Fibroblast of the aortic adventitia (primary cell): ENCODE measurements at places on chromosomes 5 and 9. TPM values are rescaled to one million over a fixed set of nuclear protein-coding genes. Genes with fewer than 3 reads are reported as not detected.

GRCh38 chr5:119860463-119860862 lies 231.1 kb downstream of the FAM170A start:
- no peak for DNase-seq

DNA sequence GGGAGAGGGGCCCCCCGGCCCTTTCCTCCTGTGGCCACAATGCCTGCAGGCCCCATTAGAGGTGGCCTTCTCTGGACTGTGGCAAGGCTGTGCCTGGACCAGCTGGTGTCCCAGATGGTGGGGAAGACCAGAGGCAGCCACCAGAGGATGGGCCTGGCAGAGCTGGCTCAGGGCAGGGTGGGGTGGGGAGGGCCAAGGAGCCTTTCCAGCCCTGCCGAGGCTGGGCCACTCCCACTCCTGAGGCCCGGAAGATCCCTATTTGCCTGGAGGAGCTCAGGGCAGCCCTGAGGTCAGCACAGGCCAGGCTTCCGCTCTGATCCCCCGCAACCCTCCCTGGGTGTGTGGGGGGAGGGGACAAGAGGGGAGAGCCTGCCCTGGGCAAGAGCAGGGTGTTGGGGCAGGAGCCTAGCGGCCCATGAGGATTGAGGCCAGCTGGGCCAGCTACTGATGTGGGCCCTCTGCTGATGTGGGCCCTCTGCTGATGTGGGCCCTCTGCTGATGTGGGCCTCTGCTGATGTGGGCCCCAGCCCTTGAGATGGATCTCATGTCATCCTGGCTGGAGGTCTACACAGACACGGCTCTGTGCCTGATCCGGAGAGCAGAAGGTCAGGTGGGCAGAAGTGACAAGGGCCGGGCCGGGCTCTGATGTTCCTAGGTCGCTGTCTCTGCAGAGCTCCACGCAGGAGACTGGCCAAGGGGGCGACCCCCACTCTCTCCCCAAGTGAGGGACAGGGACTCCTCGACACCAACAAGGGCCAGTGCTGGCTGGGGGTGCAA lies 6.0 kb downstream of the MRPS2 start:
- no peak for DNase-seq

- DNase-seq, result no peak
These were observed 190.1 kb downstream of the PARP8 start for GRCh38 chr5:50856401-50857119.

The WHRN gene
- 2.1 and 3.5 TPM in 2 replicates for total RNA-seq

The TAF11L10 gene
- total RNA-seq, result not detected in 2 replicates

GRCh38 chr5:72402381-72402890 lies 82.3 kb downstream of the PTCD2 start:
- peak; percentile 86 for DNase-seq

DNA sequence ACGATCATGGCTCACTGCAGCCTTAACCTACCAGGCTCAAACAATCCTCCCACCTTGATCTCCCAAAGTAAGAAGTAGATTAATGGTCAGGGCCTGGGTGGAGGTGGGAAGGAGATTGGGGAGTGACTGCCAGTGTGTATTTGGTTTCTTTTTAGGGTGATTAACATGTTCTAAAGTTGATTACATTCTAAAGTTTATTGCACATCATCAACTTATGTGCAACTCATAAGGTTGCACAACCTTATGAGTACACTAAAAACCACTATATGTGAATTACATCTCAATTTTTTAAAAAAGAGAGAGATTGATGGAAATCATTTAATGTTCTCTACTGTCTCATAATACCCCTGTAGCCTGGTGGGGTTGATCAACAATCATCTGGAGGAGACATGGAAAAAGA lies 218.1 kb downstream of the AOPEP start:
- no peak for DNase-seq

DNA sequence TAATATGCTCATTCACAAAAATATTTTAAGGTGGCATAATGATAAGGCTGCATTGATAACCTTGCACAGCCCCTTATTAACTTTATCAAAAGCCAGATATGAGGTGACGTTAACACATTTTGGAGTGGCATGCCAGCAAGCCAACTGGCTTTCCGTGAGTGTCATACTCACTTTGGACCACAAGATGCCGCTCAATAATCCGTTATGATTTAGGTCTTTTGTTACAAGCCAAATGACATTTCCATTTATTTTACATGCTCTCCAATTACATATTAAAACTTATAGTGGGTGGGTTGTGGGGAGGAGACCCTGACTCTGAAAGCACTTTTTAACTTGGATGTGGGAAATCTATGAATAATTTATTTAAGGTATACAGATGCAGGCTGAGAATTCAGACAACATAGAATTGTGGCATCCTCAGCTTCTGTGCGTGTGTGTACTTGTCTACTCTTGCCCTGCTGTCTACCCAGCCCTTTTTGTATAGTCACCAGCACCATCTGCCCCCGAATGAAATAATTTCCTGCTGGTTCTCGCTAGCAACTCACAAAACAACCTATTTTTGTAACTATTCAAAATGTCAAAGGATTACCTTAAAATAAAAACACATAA lies 305.1 kb downstream of the PSAT1 start:
- peak; percentile 60 for DNase-seq

GRCh38 chr5:59234236-59234635 lies 651.4 kb downstream of the RAB3C start:
- DNase-seq, result no peak

- no peak for DNase-seq
These were observed 46.3 kb downstream of the GGTA1 start for GRCh38 chr9:121453232-121453892.

DNA sequence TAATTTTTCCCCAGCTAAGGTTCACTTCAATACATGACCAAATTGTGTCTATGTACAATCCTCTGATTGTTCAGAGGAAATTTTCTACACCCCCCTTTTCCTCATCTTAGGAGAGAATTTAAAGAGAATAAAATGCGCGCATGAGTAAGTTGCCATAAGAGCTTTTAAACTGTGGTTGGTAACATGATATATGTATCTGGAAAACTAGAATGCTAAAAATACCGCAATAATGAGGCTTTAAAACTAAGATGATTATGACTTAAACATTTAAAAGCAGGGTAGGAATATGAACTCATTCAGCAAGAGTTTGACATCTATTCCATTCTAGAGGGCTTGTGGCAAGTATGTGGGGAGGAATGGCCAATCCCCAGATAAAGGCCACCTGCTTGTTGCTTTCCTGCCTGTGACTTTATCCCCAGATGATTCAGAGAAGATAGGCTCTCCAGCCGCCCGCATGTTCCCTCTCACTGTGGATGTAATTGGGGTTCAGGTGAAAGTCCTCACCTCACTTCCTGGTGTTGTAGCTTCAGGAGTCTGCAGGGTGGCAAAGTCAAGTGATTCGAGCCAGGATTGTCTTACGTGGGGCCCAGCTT lies 26.5 kb upstream of the BASP1 start:
- no peak for DNase-seq

The SHB gene
- total RNA-seq, result 4.5 and 26.5 TPM in 2 replicates

DNA sequence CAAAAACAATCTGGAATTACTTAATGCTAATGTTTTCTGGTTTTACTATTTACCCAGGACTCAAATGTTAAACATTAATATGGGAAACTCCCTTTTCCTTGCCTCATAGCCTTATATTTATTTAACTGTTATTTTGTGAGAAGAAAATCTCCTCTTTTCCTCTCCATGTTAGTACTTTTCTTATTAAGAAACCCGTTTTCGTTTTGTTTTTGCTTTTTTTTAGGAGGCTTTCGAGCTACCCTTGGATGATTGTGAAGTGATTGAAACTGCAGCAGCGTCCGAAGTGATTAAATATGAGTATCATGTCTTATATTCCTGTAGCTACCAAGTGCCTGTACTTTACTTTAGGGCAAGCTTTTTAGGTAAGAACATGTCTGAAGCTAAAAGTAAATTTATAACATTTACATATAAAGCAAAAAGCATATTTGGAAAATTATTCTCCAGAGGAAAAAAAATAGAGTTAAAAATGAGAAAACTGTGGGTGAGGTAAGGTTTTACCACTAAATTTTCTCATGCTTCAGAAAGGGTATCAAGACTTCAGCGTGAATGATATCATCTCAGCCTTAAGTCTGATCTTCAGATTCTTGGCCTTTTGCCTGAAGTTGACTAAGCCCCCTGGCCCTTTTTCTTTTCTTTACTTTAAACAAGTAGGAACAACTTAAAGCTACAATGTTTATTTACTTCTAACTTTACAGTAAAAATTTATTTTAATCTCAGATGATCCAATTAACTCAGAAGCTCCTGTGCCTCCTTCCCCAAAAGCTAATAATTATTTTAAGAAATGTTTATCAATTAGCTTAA lies 113.8 kb downstream of the RPS23 start:
- peak; percentile 85 for DNase-seq

DNA sequence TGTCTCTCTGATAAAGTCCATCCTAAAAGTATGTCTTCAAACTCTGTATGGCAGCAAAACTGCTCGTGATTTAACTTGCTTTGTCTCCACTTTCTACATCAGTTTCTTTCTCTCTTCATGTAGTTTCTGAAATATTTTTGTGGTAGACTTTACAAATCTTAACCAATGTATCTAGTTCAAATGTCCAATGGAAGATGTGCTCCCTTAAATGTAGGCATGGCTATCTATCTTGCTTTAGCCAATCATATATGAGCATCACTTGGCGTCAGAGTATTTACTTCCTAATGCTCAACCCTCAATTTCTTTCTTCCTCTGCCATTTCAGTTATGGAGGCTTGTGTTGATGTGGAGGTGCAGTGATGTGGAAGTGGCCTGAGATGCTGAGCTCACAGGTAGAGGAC lies 206.1 kb upstream of the ZNF608 start:
- DNase-seq, result no peak

- no peak for DNase-seq
These were observed 527.8 kb upstream of the ZNF608 start for GRCh38 chr5:125274211-125274610.

The PCDHGA1 gene
- total RNA-seq, result 0.90 and 1.4 TPM in 2 replicates

DNA sequence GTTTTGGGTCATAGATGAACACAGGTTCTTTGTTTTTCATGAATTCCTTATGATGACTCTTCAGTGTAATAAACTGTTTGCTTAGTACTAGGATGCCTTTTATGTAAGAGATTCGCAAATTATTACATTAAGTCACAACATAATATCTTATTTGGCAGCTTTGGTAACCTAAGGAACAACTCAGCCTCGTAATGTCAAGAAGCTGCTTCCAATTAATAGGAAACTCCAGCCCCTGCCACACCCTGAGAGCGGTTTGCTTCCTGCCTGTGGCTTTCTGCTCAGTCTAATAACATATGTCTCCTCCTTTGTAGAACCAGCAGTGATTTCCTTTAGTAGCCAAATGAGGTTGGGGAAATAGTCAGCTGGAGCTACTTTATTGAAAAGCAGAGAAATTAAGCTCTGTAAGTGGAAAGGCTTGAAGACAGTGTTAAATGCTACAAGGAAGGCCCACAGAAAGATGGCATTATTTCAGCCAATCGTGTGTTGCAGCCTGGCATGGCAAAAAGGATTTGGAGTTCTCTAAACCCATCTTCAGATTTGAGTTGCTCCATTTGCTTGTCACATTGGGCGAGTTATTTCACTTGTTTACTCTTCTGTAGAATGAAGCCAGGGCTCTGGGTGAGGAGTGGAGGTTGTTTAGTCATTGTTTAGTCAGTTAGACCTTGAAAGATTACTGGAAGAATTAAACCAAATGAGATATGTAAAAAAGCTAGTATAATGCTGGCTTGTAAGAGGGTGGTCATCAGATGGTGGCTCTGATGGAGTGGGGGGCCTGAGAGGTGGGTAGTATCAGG lies 54.1 kb downstream of the MTAP start:
- DNase-seq, result peak; percentile 44

- DNase-seq, result no peak
These were observed 60.9 kb upstream of the TLR4 start for GRCh38 chr9:117643288-117643654.

The SLC22A4 gene
- total RNA-seq, result 3.4 and 5.7 TPM in 2 replicates

DNA sequence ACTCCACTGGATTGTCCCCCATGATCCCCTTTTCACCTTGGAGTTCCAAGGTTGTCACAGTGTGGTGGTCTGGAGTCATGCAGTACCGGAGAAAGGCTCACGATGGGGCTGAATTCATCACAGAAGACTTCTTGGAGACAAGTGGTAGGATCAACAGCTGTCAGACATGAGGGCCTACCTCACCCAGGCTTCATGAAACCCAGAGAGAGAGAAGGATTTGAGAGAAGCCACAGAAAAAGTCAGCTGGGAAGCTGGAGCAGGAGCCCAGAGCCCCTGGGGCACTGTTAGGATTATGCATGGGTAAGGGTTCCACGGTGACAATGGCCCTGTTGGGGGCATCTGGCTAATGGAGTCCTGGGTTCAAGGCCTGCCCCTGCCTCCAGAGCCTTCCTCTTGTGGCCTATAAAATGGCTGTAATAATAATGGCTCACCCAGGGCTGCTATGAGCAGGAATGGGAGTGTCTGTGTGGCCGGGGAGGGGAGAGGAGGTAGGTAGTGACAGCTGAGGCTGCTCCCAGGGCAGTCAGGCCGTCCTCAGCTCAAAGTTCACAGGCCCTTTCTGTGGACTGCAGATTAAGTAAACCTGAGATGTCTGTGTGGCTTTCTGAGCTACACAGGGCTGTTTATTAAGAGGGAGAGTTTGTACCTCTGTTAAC lies 910 bp downstream of the TRIM14 start:
- DNase-seq, result no peak

DNA sequence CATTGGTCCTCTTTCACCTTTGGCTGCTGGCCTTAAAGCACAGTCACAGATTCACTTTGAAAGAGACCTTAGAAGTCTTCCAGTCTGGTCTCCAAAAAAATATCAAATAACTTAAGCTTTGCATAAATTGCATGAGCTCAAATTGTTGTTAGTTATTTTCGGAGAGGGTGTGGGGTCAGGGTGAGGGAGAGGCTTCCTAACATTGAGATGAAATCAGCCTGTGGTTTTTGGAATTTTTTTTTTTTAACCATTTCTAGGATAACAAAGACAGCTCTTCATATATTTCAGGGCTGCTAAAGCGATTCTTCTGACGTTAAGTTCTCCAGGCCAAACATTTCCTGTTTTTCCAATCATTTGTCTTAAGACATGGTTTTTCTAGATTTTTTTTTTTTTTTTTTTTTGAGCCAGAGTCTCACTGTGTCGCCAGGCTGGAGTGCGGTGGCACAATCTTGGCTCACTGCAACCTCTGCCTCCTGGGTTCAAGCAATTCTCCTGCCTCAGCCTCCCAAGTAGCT lies 4.5 kb downstream of the OCLN start:
- peak; percentile 10 for DNase-seq

DNA sequence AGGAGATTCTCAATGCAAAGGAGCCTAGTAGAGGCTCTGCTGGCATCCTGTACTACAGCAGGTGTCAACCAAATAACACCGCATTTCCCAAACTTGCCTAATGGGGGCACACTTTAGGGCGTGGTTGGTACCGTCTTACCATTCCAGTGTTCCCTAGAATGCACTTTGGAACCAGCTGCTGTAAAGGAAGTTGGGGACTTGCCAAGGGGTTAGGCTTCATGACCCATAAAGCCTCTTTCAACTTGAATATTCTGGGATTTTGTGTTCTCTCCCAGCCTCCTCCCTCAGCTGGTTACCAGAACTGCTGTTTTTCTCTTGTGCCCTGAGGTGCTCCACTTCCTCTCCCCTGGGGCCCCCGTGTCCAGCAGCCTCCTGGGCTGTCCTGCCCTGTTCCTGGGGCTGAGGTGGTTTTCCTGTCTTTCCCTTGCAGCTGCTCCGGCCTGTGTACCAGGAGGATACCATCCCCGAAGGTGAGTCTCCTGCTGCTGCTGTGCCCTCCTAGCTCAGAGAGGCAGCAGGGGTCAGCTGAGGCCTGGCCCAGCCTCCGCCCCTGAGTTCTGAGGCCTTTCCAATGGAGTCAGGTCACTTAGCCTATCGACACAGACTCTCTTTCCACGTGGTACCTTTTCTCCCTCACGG lies 44.7 kb downstream of the RGS3 start:
- DNase-seq, result peak; percentile 13

GRCh38 chr9:117718085-117718484 lies 13.9 kb downstream of the TLR4 start:
- DNase-seq, result peak; percentile 42
